Liver (tissue), 10 donors: ENCODE measurements at places on chromosomes 6 and 20. TPM values are rescaled to one million over a fixed set of nuclear protein-coding genes. Genes with fewer than 3 reads are reported as not detected.

Gene PLG
- total RNA-seq, result 1,208 TPM

Gene RUNX2
- 0.42 TPM for total RNA-seq

Gene C6orf132
- total RNA-seq, result not detected

Gene TP53TG5
- total RNA-seq, result not detected

Gene CCN2
- total RNA-seq, result 7.3 TPM

Gene TAGAP
- 1.5 TPM for total RNA-seq

Gene SYCP2
- 0.84 TPM for total RNA-seq

Gene SPATS1
- not detected for total RNA-seq

Gene LINC00237
- total RNA-seq, result not detected

Gene SOX4
- total RNA-seq, result 0.75 TPM
